ENCODE measurements at places on chromosomes 5 and 9. TPM values are rescaled to one million over a fixed set of nuclear protein-coding genes. Genes with fewer than 3 reads are reported as not detected.

DNA sequence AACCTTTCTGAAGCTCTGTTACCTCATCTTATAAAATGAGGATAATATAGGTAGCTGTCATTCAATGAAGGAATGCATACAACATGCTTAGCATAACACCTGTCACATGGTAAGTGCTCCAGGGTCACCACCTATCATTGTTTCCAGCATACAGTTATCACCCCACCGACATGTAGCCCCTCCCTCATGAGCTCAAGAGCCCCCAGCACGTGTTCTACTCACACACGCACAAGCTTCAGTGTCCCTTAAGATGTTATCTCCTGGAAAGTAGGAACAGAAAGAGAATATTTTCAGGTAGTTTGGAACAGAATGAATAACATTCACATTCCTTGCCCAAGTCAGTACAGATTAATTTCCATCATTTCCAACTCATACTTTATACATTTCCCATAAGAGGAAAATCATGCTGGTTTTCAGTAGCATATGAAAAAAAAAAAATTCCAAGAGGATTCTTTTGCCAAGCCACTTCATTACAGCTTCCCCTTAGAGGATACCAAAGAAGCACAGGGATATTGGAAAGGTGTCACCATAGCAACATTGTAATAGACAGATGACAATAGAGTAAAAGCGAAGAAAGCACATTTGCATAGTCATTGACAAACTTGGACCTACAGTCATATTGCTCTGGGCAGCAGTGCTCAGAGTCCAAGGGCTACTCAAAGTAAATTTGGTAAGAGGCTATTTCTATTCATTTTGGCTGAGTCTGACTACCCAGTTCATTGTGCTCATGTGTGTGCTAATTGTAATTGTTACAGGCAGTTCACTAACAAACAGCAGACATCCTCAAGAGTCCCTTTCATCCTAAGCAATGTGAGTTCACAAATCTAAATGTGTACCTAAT lies 1.5 kb upstream of the MOB3B start:
- no peak for DNase-seq
- peaks cover 7% of the 10 kb centered on the region for H3K27me3 ChIP-seq
- H3K36me3 ChIP-seq: no peaks in the 10 kb centered on the region
- peaks cover 5% of the 10 kb centered on the region for H3K4me1 ChIP-seq
- H3K4me3 ChIP-seq: no peak overlapping the region

GRCh38 chr9:136212345-136212950 lies 7.5 kb upstream of the LHX3 start:
- no peak for DNase-seq
- no peaks in the 10 kb centered on the region for H3K27me3 ChIP-seq
- peaks cover 37% of the 10 kb centered on the region for H3K36me3 ChIP-seq
- no peak overlapping the region for H3K27ac ChIP-seq
- H3K4me3 ChIP-seq: no peak overlapping the region

- H3K36me3 ChIP-seq: peaks cover 62% of the 10 kb centered on the region
- no peak overlapping the region for H3K4me3 ChIP-seq
- no peaks in the 10 kb centered on the region for H3K4me1 ChIP-seq
- H3K27ac ChIP-seq: no peak overlapping the region
- no peak for DNase-seq
- no peaks in the 10 kb centered on the region for H3K27me3 ChIP-seq
These were observed 9.3 kb upstream of the ROPN1L start for GRCh38 chr5:10432059-10433008.

- H3K27ac ChIP-seq: no peak overlapping the region
- DNase-seq: no peak
- H3K4me3 ChIP-seq: peak overlapping the region; percentile 92
- H3K4me1 ChIP-seq: peaks cover 3% of the 10 kb centered on the region
These were observed 1.8 kb downstream of the FEM1C start for GRCh38 chr5:115542651-115543364.

GRCh38 chr5:15263406-15263805 lies 236.6 kb upstream of the FBXL7 start:
- no peaks in the 10 kb centered on the region for H3K36me3 ChIP-seq
- no peak for DNase-seq
- H3K4me1 ChIP-seq: no peaks in the 10 kb centered on the region
- no peaks in the 10 kb centered on the region for H3K27me3 ChIP-seq
- H3K4me3 ChIP-seq: no peak overlapping the region

DNA sequence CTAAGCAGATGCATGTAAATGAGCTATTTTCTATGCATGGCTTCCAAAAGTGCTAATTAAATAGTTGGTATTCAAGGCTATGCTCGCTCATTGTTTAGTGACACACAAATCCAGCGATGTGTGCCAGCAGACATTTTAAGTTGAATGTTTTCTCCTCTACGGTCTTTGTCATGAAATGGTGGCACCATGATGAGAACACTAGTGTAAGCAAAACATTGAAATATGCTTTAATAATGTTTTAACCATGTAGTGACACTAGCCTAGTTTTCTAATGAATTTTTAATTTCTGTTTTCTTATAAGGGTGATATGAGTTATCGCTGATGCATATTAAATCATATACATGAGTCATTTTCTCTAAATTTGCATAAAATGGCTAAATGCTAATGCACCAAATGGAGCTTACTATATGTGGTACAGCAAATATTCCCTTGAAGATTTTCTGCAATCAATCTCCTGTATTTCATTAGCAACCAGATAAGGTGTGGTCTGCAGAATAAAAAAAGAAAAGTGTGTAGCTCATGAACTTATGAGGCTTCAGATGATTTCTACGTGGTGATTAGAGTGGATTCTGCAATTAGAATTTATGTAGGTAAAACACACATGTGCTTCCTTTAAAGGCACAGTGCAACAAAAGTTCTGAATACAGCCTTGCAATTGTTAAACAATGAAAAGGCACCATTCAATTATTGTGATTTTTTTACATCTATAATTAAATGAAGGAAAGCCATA lies 226.6 kb downstream of the MEF2C start:
- H3K27me3 ChIP-seq: no peaks in the 10 kb centered on the region
- no peak for DNase-seq
- H3K4me1 ChIP-seq: peaks cover 2% of the 10 kb centered on the region
- H3K36me3 ChIP-seq: no peaks in the 10 kb centered on the region
- no peak overlapping the region for H3K27ac ChIP-seq

DNA sequence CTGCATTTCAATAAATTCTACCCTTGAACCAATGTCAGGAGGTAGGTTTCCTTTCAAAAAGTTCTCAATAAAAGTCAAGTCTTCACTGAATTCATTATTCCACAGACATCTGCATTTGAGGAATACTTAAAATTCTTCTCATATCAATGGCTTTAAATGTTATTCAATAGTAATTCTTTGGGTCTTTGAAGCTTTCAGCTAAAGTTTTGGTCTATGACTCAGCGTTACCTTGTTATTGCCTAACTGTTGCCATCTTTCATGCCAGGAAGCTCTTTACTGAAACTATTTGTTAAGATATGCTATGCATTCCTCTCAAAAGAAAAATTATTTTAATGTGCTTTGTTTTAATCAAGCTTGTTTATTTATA lies 170.5 kb downstream of the NNT start:
- DNase-seq: no peak
- H3K27me3 ChIP-seq: no peaks in the 10 kb centered on the region
- peaks cover 50% of the 10 kb centered on the region for H3K4me1 ChIP-seq

DNA sequence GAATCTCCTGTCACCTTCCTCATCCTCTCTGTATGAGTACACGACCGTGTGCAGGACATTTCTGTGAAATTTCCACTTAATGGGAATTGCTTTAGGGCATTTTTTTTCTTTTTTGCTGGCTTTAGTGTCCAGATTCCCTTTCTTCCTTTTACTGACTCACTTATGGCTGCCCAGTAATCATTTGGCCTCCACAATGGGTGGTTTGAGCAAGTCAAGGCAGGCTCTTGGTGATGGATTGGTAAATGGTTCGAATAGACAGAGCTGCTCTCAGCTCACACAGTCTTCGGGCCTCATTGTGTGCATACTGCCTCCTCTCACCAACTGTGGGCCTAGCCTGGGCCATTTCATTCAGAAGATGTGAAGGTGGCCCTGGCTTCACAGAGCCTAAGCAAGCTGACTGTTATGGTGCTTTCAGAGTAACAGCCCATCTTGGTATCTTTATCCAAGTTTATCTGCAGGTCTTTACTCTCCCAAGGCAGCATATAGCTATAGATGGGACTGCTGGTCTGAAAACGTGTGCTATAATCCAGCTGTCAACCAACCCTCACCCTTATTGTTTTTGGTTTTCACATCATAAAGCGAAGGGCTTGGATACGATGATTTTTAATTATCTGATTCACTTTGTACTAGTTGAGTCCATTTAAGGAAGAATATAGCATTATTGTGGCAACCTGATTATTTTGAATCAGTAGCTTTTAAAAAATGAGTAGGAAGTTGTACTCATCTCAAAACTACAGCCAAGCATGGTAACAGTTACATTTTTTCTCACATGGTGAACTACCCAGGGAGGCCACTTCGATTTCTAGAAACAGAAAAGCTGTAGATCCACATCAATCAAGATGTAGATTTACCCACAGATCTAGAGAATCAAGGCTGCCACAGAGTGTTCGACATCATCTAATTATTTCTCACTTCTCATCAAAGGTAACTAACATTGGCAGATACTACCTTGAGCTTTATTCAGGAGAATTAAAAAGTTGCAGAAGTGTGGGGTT lies 50.4 kb upstream of the CKMT2 start:
- no peak overlapping the region for H3K4me3 ChIP-seq
- H3K4me1 ChIP-seq: no peaks in the 10 kb centered on the region
- H3K36me3 ChIP-seq: no peaks in the 10 kb centered on the region
- no peak for DNase-seq

Gene LMAN2
- 97.7 TPM for total RNA-seq

Gene CTNND2
- total RNA-seq: not detected

Gene CTSV
- total RNA-seq: 10.2 TPM

Gene BTNL3
- not detected for total RNA-seq
